T-helper 2 cell treated with Interferon-gamma antibody and Interleukin-4, amounts not matched to agents 5 μg/mL and 100 μg/mL, for 36 hours (primary cell): ENCODE measurements at places on chromosomes 3 and 15.

DNA sequence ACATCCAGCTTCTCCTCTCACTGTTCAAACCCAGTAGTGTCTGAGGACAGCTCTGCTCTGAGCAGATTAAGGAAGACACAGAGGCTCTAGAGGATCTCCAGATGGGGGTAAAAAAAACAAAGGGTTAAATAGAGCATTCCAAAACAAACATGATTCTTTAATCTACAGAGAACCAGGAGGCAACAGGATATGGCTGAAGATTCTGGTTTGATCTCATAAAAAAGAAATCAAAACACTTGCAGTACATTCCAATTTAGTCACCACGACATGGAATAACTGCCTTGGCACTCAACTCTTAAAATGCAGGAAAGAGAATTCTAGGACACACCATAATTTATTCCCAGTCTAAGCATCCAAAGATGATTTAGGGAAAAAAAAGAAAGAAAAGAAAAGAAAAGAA lies 32.0 kb downstream of the TM4SF4 start:
- no peak overlapping the region for H3K4me3 ChIP-seq
- peaks cover 17% of the 10 kb centered on the region for H3K27me3 ChIP-seq
- peaks cover 3% of the 10 kb centered on the region for H3K4me1 ChIP-seq
- no peak overlapping the region for H3K27ac ChIP-seq
- no peaks in the 10 kb centered on the region for H3K36me3 ChIP-seq

DNA sequence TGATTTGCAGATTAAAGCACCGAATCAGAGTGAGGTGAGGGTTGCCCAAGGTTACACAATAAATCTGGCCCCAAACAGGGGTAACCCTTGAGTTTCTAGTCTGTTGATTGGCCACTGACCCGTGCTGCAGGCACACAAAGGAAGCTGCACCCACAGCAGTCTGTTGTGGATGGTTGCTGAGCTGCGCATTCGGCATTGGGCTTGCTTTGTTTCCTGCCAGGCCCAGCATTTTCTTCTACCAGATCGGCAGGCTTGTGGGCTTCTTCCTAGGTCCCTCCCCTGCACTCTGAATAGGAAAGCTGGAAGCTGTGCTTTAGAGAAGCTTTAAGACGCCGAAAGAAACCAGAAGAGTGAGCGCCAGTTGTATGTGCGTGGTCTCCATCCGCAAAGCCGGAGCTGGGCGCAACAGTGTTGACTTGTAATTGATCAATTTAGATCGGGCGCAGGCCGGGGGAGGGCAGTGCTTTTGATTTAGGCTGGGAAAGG lies 12.1 kb downstream of the B3GNT5 start:
- peaks cover 3% of the 10 kb centered on the region for H3K36me3 ChIP-seq
- no peak overlapping the region for H3K27ac ChIP-seq
- DNase-seq = no peak
- peaks cover 19% of the 10 kb centered on the region for H3K4me1 ChIP-seq
- H3K27me3 ChIP-seq = no peaks in the 10 kb centered on the region
- no peak overlapping the region for H3K4me3 ChIP-seq

DNA sequence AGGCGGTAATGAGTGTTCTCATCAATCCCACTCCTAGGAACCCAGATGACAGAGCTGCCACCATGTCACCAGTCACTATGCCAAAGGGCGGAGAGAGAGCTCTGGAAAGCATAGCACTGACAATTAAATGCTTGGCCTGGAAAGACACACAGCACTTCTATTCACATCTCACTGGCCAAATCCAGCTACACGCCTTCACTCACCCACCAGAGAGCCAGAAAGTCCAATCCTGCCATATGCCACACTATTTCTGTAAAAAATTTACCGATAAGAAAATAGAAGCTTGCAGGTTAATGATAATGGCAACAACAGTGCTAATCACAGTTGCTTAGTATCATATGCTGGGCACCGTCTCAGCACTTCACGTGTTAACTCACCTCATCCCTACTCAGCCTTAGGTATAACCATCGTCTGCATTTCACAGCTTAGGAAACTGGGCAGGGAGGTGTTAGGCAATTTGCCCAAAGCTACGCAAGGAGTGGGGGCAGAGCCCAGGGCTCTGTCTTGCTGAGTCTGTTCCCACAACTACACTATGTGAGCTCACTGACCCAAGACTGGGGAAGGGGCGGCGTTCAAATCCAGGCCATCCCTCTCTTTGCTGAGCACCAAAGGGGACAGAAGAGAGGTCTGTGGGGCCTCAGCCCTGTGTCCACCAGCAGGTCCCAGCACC lies 16.5 kb downstream of the KLHL25 start:
- no peaks in the 10 kb centered on the region for H3K36me3 ChIP-seq
- H3K4me3 ChIP-seq = no peak overlapping the region
- no peaks in the 10 kb centered on the region for H3K27me3 ChIP-seq
- DNase-seq = no peak
- peaks cover 22% of the 10 kb centered on the region for H3K4me1 ChIP-seq

DNA sequence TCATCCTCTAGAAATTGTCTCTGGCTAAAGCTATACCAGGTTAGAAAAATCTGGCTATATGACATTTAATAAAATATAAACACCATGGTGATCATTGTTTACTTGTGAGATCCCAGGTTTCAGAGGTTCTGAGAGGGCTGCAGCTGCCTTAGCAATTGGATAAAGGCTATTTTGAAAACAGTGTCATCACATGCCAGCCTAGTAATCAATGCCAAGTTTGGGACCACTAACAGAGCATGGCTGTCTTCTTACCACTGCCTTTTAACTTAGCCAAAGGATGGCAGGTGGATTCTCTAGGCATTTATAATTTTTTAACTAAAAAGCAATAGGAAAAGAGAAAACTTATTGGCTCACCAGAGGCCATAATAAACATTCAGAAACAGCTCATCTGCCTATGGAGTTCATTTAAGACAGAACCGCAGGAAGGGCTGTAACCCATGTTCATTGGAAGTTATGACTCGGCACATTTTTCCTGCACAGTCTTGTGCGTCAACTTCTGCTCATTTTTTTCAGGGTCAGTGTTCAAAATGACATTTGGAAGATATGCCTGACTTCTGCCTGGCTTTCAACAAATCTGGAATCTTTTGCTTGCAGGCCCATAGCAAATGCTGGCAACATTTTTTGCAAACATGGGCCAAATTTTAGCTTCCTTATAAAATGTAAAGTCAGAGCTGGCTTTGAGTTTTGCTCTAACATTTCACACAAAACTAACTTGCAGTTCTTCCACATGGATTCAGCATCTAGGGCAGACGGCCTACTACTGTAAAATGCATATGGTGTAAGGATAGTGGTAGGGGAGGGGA lies 476.0 kb upstream of the TBL1XR1 start:
- DNase-seq = no peak
- H3K4me3 ChIP-seq = no peak overlapping the region
- H3K27me3 ChIP-seq = no peaks in the 10 kb centered on the region
- peaks cover 2% of the 10 kb centered on the region for H3K4me1 ChIP-seq
- no peaks in the 10 kb centered on the region for H3K36me3 ChIP-seq
- no peak overlapping the region for H3K27ac ChIP-seq
